Forelimb muscle (tissue), 1 donor: ENCODE measurements at places on chromosomes 16 and 17. TPM values are rescaled to one million over a fixed set of nuclear protein-coding genes. Genes with fewer than 3 reads are reported as not detected.

KRT33A gene
- polyA plus RNA-seq = not detected

AGRP gene
- not detected for polyA plus RNA-seq

KRT24 gene
- polyA plus RNA-seq = not detected

TRAPPC2L gene
- polyA plus RNA-seq = 52.2 TPM

CTRB2 gene
- polyA plus RNA-seq = not detected

ABAT gene
- 17.7 TPM for polyA plus RNA-seq

HOXB8 gene
- polyA plus RNA-seq = 0.19 TPM

CISD3 gene
- polyA plus RNA-seq = 16.9 TPM

KCNAB3 gene
- polyA plus RNA-seq = 4.6 TPM
